ENCODE measurements at places on chromosomes 2 and 18. TPM values are rescaled to one million over a fixed set of nuclear protein-coding genes. Genes with fewer than 3 reads are reported as not detected.

DNA sequence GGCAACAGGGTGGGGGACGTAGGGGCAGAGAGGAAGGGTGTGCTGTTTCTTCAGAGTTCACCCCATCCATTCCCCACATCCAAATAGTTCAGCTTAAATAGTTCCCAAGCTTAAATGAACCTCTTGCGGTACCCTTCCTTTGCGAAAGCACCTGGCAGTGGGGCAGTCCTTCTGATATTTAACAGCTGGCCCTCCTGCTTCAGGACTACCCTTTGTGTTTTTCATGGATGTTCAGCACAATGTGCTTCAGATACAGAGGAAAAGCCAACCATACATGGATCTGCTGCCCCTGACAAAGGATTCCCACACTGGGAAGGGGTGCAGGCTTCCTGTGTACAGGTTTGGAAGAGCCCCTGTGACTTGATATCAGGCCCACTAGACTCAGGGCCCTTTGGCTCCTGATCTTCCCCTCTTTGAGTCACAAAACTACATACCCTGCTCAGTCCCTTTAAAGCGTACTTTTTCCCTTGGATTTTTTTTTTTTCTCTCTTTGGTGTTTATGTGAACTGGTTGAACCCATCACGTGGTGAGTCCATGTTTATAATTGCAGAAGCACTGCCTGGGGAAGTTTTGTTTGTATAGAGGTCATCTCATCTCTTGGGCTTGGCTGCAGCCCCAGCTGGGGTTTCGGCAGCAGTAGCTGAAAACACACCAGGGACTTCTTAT lies 45.3 kb upstream of the IGFBP5 start:
- DNase-seq = no peak

GRCh38 chr2:120549841-120550240 lies 185.8 kb upstream of the GLI2 start:
- DNase-seq = no peak

- no peak for DNase-seq
These were observed 10.2 kb downstream of the NFATC1 start for GRCh38 chr18:79405781-79406575.

DNA sequence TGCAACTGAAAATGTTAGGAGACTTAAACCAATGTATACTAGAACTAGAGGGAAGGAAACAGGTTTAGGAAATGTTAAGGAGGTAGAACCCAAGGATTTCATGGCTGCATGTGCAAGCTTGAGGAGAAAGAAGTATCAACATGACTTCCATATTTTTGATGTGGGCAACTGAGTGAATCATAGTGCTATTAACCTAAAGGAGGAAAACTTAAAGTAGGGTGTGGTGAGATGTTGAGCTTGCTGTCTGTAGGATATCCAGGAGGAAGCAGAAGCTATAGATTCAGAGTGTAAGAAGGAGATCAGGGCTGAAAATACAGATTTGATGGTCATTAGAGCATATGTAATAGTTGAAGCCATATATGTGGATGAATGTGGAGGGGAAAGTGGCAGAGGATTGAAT lies 31.5 kb downstream of the NDC80 start:
- DNase-seq = no peak

DNA sequence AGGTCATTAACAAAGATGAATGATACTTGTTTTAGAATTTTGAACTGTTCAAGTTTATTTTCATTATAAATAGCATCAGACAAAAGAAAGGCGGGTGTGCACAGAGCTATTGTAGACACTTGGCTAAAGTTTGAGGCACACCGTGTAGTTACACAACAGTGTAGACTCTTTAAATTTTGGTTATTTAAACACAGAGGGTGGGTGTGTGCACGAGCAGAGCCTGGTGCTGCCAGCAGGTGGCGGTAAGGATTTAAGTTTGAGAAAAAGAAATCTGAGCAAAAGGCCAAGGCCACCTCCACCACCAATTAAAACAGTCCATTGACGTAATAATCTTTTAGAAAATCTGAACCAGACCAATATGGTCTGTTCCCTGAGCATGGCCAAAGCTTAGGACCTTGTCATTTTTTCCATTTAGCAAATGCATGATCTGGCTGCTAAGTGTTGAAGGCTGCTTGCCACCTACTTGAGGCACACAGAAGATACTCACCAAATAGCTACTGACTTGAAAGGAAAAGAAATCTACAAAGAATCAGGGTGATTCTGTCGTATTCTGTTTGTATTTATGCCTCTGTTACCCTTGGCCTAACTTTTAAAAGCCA lies 14.3 kb downstream of the COPS7B start:
- DNase-seq = no peak

DNA sequence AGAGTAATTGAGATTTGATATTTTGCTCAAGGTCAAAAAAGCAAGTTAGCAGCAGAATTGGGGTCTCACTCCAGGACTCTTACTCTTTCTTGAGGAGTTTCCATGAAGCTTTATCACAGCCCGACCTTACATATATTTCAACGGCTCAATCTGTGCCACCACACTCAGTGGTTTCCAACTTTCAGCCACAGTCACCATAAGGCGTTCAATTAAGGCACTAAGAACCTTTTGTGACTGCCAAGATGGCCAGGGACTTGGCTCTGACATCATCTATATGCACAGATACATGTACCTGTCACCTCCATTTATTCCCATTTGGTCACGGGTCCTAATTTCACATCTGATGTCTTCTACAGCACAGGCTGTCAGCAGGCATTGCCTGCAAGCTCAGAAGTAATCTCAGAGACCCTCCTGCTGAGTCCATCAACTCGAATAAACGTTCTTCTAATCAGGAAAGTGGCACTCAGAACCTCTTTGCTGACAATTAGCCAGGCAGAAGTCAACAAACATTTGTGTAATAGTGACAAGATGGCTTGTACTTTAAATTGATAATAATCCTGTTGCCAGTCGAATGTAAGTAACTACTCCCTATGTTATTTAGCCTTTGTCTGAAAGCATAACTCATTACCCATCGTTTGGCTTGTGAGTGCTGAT lies 16.1 kb downstream of the DYTN start:
- DNase-seq = no peak

GRCh38 chr2:128199141-128199540 lies 108.1 kb downstream of the UGGT1 start:
- no peak for DNase-seq

DNA sequence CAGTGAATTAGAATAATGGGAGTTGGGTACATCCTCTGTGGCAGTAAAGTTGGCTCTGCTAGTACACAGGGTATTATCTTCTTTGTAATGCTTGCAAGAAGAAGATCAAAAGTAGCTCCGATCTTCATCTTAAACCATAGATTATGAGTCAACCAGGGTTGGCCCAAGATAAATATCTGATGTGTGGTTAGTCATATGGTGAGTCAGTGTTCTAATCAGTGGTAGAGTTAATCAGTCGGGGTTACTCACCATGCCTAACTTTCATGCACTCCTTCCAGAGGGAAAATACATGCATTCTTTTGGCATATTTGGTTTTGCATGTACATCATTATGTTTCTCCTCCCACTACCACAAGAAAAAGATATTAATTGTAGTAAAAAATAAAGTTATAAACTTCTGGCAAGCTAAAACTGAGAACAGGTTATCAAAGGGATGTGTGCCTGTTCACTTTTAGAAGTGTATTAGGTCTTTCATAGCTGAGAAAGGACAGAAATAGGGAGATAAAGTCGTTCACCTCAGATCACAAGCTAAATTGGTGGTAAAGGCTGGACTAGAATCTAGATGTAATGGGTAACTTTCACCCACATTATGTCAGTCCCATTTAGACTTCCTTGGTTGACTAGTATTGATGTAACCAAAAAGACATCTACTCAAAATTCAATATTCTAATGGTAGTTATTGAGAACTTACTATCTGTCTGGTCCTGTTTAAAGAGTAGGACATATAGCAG lies 684.4 kb downstream of the IRS1 start:
- DNase-seq = no peak

DNA sequence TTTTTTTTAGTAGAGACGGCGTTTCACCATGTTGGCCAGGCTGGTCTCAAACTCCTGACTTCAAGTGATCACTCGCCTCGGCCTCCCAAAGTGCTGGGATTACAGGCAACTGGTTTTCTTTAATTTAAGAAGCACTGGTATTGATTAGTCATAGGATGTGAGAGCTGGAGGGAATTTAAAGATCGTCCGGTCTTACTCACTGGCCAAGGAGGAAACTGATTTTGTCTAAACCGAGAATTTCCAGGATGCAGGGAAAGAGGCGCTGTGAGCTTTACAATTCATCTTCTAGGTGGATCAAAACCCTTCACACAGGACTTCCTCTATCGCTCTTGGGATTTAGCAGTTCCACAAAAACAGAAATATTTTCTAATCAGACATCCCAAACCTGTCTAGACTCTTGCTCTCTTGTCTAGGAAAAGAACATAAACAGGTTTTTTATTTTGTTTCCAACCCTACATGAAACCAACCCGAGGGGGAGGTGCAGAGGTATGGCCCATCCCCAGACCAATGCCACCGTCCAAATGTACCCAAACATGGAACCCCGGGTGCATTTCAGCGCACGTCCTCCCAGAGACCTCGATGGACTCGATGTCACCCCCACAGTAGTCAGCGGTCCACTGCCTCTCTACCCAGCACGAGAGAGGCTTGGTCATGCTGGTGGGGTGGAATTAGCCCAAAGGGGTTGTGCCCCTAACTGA lies 12.5 kb upstream of the TUBB6 start:
- DNase-seq = no peak

- no peak for DNase-seq
These were observed 62.8 kb downstream of the EHD3 start for GRCh38 chr2:31296641-31297287.

GRCh38 chr2:74304332-74305148 lies 38.7 kb downstream of the SLC4A5 start:
- DNase-seq = no peak

DNA sequence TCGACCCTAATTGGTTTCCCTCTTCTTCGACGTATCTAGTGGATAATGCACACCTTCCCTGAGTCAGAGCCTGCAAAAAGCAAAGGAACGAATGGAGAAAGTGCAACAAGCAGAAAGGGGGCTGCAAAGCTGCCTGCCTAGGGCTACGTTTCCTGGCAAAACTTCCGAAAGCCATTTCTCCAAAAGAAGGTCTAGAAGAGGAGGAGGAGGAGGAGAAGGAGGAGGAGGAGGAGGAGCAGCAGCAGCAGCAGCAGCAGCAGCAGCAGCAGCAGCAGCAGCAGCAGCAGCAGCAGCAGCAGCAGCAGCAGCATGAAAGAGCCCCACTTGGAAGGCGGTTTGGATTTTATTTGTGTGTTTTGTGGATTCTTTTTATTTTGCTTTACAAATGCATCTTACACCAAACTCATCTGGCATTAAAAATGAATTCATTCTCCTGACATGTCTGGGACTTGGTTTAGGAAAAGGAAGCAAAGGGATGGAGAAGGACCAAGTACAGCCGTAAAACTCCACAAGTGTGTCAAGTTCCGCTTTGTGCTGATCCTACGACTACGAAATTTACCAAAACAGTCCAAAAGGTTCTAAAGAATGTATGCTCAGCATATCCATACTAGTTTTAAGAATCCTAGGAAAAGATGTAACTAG lies 2.0 kb downstream of the TCF4 start:
- DNase-seq = peak; percentile 61

- DNase-seq = no peak
These were observed 625.3 kb upstream of the LRRTM4 start for GRCh38 chr2:78147466-78147865.

DNA sequence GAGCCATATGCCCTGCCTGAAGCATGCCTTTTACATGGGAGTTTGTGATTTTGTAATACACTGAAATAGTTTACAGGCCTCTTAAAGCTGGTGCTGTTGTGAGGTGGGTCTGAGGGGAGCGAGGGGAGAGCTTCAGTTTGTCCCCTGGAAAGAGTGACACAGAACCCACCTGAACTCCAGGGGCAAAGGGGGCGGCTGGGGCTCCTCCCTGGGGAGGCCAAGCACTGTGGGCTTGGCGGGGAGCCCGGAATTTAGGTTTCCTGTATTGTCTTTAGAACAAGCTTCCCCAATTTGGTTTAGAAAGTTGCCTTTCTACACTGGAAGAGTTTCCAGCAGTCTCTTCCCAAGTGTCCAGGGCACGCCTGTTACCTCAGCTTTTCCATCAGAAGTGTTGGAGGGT lies 75.7 kb downstream of the VAPA start:
- DNase-seq = no peak

DNA sequence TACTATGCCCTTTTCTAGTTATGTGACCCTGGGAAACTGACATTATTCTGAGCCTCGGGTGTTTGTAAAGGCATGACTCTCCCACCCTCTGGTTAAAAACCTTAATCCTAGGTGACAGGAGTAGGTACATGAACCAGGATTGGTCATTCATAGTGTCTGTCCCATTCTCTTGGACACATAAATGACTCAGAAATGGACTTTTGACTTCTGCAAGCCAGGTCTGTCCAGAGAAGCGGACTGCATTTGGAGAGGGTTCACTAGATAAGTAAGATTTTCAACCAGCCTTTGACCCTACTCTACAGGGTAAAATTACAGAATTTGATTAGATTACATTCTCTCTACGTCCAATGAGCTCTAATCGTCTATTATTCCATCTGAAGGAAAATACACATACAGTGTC lies 285.9 kb downstream of the DPP10 start:
- DNase-seq = no peak

DNA sequence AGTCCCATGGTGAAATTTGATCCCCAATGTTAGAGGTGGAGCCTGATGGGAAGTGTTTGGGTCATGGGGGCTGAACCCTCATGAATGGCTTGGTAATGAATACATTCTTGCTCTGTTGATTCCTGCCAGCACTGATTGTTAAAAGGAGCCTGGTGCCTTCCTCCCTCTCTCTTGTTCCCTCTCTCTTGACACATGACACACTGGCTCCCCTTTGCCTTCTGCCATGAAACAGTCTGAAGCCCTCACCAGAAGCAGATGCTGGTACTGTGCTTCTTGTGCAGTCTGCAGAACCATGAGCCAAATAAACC lies 30.6 kb upstream of the EPC2 start:
- DNase-seq = no peak

DNA sequence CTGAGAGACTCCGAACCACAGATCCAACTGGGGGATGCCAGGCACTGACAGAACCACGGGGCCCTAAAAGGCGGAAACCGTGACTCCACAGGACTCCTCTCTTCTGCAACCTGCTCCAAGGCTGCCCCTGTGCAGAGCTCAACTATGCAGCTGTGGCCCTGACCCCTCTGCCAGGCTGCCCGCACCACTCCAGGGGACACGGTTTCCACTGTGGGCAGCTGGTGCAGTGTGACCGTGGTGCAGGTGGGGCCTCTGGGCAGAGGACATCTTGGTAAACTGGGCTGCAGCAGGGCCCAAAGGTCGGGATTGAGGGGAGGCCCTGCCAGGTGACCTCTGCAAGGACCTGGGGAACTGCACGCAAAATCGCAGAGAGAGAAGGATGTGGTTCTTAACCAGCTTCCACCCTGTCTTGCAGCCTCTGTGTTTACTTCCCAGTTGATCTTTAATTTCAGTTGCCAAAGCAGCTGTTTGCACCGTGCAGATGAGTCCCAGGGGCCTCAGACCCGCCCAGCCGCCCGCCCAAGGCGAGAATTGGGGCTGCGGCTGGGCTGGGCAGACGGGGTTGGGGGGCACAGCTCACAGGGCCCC lies 104.6 kb upstream of the CTDP1 start:
- no peak for DNase-seq

The PLCD4 gene
- 9.1 TPM for polyA plus RNA-seq

The NEU4 gene
- 2.1 TPM for polyA plus RNA-seq

The LANCL1 gene
- 75.2 TPM for polyA plus RNA-seq

The GALNT14 gene
- 41.4 TPM for polyA plus RNA-seq

The CETN1 gene
- polyA plus RNA-seq = not detected

The AFF3 gene
- 24.6 TPM for polyA plus RNA-seq

The ARHGAP28 gene
- polyA plus RNA-seq = 58.7 TPM

The SERPINB8 gene
- polyA plus RNA-seq = 3.4 TPM

The SPATA3 gene
- not detected for polyA plus RNA-seq

The CD302 gene
- polyA plus RNA-seq = 16.1 TPM

The DLX2 gene
- polyA plus RNA-seq = not detected

Measured in left renal cortex interstitium (tissue), 4 donors.